ENCODE measurements at places on chromosomes 11 and 22. TPM values are rescaled to one million over a fixed set of nuclear protein-coding genes. Genes with fewer than 3 reads are reported as not detected.

The RCOR2 gene
- total RNA-seq = 60.1 TPM

DNA sequence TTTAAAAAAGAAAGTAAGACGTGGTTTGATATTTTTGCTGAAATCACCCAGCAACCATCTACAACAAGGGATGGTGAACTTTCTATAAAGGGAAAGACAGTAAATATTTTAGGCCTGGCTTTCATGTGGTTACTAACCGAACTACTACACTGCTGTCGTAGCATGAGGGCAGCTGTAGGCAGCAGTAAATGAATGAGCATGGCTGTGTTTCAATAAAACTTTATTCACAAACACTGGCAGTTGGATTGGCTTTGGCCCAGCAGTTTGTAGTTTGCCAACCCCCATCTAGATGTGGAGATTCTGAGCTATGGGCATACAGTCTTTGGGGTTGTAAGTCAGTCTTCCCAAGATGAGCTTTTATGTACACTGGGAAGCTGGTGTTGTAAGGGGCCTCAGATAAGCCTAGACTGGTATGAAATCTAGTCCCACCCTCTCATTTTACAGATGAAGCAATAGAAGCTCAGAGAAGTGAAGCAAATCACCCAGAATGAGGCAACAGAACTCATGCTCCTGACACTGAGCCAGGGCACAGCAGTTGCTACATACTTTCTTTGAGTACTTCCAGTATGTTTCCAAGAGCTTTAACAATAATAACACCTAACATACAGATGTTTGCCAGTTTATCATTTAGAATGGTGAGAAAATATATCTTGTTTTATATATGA lies 204.4 kb downstream of the ADAMTS15 start:
- no peak for DNase-seq

The STIM1 gene
- total RNA-seq = 9.3 TPM

DNA sequence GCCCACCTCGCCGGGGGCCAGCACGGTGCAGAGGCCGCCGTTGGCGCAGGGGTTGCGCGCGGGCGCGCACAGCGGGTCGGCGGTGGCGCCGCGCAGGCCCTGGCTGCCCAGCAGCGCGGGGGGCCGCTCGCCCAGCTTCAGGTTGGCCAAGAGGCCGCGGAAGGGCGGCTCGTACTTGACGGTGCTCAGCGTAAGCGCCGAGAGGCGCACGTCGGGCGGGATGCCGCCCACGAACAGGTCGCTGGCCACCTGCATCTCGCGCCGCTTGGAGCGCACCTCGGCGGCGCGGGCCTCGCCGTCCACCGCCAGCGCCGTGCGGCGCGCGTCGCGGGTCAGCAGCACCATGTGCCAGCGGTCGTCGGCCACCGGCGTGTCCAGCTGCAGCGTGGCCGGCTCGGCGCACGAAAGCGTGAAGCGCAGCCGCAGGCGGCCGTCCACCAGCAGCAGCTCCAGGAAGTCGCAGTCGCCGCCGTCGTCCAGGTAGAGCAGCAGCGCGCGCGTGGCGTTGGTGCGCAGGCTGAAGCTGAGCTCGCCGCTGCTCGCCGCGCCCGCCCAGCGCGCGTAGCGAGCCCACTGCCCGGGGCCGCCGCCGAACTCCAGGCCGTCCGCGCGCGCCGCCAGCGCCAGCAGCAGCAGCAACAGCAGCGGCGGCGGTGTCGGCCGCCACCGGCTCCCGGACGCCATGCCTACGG lies 9.8 kb downstream of the NRXN2 start:
- peak; percentile 55 for DNase-seq

GRCh38 chr11:116353589-116353988 lies 419.2 kb downstream of the BUD13 start:
- DNase-seq = no peak

The CCDC116 gene
- total RNA-seq = not detected

The CRYBA4 gene
- total RNA-seq = not detected

The TMEM126A gene
- total RNA-seq = 29.5 TPM

- DNase-seq = no peak
Measured at GRCh38 chr11:34525888-34526657, 12.5 kb upstream of the ELF5 start.

DNA sequence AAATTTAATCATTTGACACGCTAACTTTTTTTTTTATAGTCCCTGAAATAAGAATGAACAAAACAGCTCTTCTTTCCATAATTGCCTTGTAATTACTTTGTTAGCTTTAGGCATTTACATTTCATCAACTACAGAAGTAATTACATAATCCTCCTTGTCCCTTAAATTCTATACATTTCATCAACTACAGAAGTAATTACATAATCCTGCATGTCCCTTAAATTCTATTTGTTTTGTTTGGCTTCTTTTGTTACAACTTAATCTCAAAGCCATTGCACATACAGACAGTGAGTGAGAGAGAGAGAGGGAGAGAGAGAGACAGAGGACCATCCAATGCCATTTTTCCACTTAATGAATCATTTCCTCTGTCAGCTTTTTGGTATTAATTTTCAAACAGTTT lies 873.2 kb downstream of the METTL15 start:
- DNase-seq = no peak

- no peak for DNase-seq
Measured at GRCh38 chr11:73185680-73186293, 32.3 kb upstream of the P2RY2 start.

DNA sequence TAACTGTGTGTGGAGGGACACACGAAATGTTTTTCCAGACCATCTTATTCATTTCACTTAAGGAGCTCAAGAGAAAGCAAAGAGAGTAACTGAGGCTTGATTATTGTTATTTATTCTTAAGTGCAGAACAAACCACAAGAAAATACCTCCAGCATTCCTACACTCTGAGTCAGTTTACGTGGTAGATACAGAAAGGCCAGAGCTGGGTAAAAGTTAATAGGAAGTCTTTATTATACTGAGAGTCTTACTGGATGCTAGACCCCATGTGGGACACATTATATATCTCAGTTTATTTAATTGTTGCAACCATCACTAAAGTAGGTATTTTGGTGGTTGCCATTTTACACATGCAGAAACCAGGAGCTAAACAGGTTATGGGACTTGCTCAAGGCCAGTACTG lies 261.4 kb upstream of the POU2AF2 start:
- DNase-seq = no peak

GRCh38 chr22:23088199-23088604 lies 17.9 kb downstream of the GNAZ start:
- peak; percentile 44 for DNase-seq

The CLMP gene
- total RNA-seq = 22.2 TPM

GRCh38 chr11:131912134-131912533 lies 541.7 kb downstream of the NTM start:
- DNase-seq = no peak

The MCHR1 gene
- 2.4 TPM for total RNA-seq

- no peak for DNase-seq
Measured at GRCh38 chr11:64089027-64089360, 53.3 kb downstream of the FLRT1 start.

The MYBPC3 gene
- not detected for total RNA-seq

The TRMT112 gene
- total RNA-seq = 298 TPM

DNA sequence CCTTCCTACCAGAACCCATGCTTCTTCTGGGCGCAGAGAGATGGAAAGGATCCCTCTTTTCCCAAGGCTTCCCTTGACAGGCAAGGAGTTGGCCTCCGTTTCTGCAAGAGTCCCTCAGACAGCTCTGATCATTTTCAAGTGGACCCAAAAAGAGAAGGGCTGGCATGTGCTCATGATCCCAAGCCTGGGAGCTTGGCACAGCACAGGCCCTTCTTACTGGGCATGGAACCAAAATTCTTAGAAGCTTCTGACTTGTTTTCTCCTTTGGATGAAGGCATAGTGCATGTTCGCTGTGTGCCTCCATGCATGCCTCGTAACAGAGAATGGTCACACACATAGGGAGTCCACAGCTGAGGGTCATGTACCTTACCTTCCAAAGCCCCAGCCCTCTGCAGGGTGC lies 449.6 kb downstream of the MIAT start:
- DNase-seq = no peak

The IPO7 gene
- 328 TPM for total RNA-seq

DNA sequence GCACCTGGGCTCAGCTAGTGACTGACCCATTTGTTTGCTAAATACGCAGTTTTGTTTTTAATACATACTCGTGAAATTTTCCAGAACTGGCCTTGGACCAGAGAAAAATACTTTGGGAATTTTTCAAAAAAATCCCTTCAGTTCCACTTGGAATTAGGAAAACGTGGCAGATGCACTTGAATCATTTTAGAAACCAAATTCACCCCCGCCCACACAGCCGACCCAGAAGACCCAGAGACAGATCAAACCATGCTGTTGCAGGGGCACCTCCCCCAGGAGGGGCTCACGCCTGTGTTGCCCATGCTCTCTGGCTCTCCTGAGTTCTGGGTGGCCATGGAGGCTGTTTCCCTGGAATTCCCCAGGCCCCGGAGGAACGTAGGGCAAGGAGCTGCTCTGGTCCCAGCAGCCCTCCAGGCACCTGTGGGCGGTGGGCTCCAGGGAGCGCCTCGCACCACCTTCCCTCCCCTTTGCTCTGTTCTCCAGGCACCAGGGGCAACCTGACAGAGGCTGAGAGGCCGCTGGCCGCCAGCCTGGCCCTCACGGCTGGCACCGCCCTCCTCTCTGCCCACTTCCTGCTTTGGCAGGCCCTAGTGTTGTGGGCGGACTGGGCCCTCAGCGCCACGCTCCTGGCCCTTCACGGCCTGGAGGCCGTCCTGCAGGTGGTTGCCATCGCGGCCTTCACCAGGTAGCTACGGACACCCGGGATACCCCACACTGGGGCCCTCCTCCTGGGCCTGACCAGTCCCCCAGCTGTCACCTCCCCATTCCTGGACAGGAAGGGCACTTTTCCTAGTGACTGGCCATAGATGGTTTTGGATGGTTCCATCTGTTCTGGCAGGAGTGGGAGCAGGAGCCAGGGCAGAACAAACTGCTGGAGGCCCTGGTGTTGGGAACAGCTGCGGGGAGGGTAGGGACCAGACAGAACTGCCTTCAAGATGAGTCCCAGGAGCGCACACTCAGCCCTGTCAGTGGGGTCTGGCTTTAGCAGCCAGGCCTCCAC lies 3.3 kb upstream of the EPS8L2 start:
- no peak for DNase-seq

DNA sequence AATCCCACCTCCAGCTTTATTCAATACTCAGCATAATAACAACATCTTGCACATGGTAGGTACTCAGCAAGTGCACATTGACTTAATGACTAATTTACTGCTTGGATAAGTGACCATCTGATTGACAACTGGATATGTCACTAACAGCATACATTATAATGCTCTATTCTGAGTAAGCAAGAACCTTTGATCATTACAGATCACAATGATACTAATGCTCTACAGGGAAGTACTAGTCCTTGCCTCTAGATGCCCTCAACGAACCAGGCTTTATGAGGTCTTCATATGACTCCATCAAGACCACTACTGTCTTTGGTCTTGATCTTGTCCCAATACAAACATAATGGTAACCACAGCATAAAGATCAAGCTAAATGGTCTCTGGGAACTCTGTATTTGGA lies 167.6 kb upstream of the MTMR2 start:
- DNase-seq = no peak

The ALDH3B2 gene
- not detected for total RNA-seq

All from GM23338 (cell line).